ENCODE measurements at places on chromosomes 7 and 10.
A peak's percentile ranks its signal among the peaks of the same experiment; 100 is the strongest.

DNA sequence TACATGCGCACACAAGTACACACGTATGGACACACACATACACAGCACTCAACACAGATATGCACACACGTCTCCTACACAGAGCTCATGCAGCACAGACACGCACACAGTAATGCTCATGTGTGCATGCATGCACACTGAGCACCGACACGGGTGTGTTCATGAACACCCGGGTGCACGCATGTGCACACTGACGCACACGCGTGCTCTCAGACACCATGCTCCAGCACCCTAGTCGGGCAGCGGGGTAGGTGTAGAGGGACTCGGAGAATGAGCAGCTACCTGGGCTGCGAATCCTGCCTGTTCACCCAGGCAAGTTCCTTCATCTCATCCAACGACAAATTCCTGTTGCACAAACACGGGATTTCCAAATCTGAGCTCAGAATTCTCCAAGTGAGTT is 184.7 kb downstream of the MAD1L1 start:
- DNase-seq = no peak

DNA sequence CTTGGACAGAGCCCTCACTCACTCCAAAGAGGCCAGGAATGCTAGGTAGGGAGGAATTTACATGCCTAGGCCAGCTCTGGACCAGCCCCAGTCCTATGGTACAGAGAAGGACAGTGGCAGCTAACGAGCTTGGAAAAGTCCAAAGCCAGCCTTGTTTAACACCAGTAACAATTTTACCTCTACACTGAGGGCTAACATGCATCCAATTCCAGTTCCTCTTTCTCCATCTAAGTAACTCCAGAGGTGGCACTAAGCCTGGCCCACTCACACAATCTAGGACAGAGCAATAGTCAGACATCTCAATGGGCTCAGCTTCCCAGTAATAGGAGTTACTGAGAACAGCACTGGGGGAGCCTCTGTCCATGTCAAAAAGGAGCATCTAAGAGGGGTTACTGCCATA is 5.7 kb upstream of the LCOR start:
- DNase-seq = no peak

GRCh38 chr10:48363617-48364355 is 57.3 kb downstream of the MAPK8 start:
- DNase-seq = peak; percentile 60

DNA sequence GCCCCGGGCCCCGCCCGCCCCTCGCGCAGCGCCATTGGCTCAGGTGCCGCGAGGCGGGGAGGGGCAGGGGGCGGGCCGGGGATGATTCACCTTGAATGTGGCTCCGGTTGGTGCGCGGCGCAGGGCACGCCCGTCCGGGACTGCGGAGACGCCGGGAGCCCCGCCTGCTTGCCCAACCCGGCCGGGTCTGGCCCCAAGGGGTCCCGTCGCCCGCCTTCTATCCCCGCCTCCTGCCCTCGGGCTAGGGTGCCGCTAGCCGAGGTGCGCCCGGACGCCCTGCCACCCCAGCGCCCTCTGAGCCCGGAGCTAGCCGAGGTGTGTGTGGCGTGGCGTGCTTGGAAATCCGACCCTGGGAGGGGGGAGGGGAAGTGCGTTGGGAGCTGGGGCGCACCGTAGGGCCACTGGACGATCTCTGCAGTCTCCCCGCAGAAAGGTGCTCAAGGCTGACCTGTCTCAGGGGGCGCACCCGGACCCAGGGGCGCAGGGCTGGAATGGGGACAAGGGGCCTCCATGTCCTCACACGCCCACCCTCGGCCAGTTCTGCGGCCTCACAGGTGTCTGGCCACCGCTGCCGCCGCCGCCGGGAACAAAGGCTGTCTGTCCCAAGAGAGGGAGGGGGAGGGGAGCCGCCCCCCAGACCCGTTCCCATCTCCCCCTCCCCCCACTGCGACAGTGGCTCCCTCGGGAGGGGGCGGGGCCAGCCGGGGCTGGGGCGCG is 168.9 kb downstream of the NRF1 start:
- peak; percentile 45 for DNase-seq

DNA sequence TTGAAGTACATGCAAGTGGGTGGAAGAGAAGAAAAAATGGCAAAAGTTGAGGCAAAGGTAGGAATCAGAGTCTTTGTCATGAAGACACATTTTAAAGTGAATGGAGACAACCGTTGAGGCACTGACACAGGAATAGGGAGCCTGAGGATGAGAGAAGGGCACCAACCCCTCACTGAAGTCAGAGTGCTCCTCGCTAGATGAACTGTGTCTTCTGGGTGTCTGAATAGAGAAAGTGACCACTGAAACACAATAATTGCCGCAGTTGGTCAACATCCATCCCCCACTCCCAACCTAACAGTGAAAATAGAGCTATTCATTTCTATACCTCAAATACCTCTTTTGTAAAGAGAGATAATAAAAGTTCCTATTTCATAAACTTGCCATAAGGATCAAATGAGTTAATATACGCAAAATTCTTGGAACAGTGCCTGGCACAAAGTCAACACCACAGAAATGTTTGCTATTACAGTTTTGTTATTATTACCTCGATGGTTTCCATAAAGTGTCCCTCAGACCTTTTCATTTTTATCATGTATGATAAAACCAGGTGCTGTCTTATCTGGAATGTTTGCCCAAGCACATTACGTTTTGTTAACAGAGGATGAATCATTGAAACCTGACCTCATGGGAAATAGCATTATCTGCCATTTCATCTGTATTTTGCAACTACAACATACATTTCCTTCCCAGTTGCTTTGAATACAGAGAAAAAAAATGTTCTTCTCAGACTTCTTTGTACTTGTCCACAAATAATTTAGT is 61.8 kb upstream of the SP4 start:
- DNase-seq = no peak

DNA sequence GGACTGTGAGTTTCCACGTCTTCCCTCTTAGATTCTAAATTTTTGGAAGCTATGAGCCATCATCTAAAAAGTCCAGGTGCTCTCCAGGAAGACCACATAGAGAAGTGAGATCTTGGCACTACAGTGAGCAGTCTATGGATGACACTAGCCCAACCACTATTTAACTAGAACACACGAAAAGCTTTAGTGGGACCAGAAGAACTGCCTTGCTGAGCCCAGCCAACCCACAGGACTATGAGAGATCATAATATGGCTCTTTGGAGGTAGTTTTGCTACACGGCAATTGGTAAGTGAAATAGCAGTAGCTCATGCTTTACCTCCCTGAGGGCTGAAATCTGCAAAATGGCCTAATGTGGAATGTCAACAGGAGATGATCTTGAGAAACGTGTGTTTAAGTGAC is 68.8 kb downstream of the TMEM130 start:
- no peak for DNase-seq

GRCh38 chr10:58150290-58150689 is 117.4 kb downstream of the IPMK start:
- no peak for DNase-seq

DNA sequence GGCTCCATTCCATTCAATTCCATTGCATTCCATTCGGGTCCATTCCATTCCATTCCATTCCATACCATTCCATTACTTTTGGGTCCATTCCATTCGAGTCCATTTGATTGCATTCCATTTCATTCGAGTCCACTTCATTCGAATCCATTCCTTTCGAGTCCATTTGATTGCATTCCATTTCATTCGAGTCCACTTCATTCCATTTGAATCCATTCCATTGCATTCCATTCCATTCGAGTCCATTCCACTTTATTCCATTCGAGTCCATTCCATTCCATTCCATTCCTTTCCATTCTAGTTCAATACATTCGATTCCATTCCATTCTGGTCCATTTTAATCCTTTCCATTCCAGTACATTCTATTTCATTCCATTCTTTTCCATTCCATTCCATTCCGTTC is 334.0 kb downstream of the ZNF33B start:
- DNase-seq = no peak

DNA sequence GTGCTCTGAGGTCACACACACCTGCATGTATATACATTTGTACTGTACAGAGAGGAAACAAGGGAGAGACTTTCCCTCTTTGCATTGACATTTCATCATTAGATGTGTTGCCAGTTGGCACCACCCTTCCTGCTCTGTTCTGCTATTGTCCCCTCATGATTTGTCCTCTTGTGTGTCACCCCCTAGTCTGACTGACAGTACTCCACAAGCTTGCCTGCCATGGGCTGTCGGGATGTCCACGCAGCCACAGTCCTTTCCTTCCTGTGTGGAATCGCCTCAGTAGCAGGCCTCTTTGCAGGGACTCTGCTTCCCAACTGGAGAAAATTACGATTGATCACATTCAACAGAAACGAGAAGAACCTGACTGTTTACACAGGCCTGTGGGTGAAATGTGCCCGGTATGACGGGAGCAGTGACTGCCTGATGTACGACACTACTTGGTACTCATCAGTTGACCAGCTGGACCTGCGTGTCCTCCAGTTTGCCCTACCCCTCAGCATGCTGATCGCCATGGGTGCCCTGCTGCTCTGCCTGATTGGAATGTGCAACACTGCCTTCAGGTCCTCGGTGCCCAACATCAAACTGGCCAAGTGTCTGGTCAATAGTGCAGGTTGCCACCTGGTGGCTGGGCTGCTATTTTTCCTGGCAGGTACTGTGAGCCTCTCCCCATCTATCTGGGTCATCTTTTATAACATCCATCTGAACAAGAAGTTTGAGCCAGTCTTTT is 9.4 kb downstream of the CLDN12 start:
- peak; percentile 12 for DNase-seq

DNA sequence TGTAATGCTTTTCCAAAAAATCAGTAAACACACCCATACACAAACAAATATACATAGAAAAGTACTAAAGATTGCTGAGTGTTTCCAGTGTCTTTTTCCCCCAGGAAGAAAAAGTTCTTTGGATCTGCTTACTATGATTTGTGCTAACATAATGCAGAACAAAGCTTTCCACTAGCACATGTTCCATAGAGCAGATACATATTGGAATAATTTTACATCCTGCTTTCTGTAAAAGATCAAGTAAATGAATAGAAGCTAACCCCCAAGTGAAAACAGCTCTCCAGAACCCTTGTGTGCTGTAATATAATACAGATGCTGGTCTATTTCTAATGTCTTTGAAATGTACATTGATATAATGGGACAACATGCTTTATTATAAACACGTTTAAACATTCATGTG is 125.5 kb downstream of the PON1 start:
- DNase-seq = no peak

GRCh38 chr7:27999829-28000228 is 180.8 kb downstream of the JAZF1 start:
- DNase-seq = no peak

- no peak for DNase-seq
Observed at GRCh38 chr7:15557686-15558085, 4.1 kb downstream of the AGMO start.

DNA sequence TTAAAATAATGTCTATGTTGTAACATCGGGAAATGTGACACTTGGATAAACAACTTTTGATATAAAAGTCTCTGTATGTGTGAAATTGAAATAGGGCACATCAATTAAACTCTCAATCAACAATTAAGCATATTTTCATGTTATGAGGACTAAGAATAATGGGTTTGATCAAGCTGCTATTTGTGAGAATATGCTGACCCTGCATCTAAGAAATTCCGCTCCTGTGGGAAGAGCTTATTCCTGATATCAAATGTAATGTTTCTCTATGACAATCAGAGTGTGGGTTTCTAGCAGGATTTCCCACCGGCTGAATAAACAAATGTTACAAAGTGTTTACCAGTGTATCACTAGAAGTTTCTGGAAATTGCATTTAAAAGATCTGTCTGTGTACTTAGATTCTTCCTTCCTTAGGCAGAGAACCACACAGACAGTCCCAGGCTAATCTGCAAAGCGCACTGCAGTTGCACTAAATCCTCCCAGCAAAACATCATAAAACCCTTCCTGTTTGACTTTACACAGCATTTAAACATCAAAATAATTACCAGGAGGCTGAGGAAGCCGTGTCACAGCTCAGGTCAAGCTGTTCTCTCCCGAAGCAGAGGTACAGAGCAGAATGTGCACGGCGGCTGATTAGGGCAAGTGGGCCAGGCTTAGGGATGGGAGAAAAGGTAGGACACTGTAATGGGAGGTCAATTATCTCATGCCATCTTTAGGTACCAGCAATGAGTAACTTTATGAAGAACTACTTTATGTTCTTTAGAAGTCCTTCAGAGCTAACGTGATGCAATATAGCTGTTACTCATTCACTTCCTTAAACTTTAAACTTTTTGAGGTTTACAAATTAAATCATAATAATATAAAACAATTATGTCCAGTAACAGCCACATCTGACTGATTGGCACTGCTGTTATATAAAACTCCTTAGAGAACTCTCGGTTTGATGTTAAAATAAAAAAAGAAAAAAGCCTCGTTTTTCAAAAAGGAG is 109.1 kb upstream of the CTTNBP2 start:
- no peak for DNase-seq

GRCh38 chr10:95655571-95656290 is 780 bp downstream of the ALDH18A1 start:
- DNase-seq = no peak

Data from SW 1271 (cell line).